Purkinje cell (primary cell): ENCODE measurements at places on chromosomes 7 and 10. TPM values are rescaled to one million over a fixed set of nuclear protein-coding genes. Genes with fewer than 3 reads are reported as not detected.

SSC4D gene
- polyA plus RNA-seq = 0.32 and 0.40 TPM in 2 replicates

C10orf143 gene
- 0.17 and 0.32 TPM in 2 replicates for polyA plus RNA-seq

ENKUR gene
- polyA plus RNA-seq = 7.7 and 8.3 TPM in 2 replicates

SLC13A1 gene
- polyA plus RNA-seq = not detected in 2 replicates

TMEM130 gene
- polyA plus RNA-seq = 37.0 and 74.7 TPM in 2 replicates

ETV1 gene
- 19.4 and 25.4 TPM in 2 replicates for polyA plus RNA-seq

PLAC9 gene
- 2.4 TPM in 1 of 2 replicates, not detected in the other for polyA plus RNA-seq

ASZ1 gene
- polyA plus RNA-seq = not detected in 2 replicates

HECW1 gene
- 9.0 and 12.2 TPM in 2 replicates for polyA plus RNA-seq

EN2 gene
- polyA plus RNA-seq = 6.1 and 9.4 TPM in 2 replicates

ACTL6B gene
- 15.7 and 21.5 TPM in 2 replicates for polyA plus RNA-seq

ASB10 gene
- not detected in 2 replicates for polyA plus RNA-seq

MEPCE gene
- 7.8 and 8.8 TPM in 2 replicates for polyA plus RNA-seq

VPS41 gene
- 278 and 336 TPM in 2 replicates for polyA plus RNA-seq

GIMAP4 gene
- 0.19 TPM in 1 of 2 replicates, not detected in the other for polyA plus RNA-seq

ARF5 gene
- polyA plus RNA-seq = 61.3 and 79.5 TPM in 2 replicates

CFAP46 gene
- 2.4 TPM in 1 of 2 replicates, not detected in the other for polyA plus RNA-seq

NPC1L1 gene
- not detected in 2 replicates for polyA plus RNA-seq

STMP1 gene
- 42.5 and 50.5 TPM in 2 replicates for polyA plus RNA-seq

ZNF680 gene
- polyA plus RNA-seq = 25.8 and 32.1 TPM in 2 replicates

FAM25C gene
- polyA plus RNA-seq = not detected in 2 replicates

RHOBTB1 gene
- polyA plus RNA-seq = 1.6 and 2.5 TPM in 2 replicates

HOXA6 gene
- polyA plus RNA-seq = not detected in 2 replicates

SEC61G gene
- 461 and 470 TPM in 2 replicates for polyA plus RNA-seq

CYP2C9 gene
- polyA plus RNA-seq = 0.66 and 2.0 TPM in 2 replicates

FXYD4 gene
- polyA plus RNA-seq = not detected in 2 replicates

GNAI1 gene
- 250 and 276 TPM in 2 replicates for polyA plus RNA-seq

PHKG1 gene
- 4.0 and 4.3 TPM in 2 replicates for polyA plus RNA-seq

FRMD4A gene
- polyA plus RNA-seq = 7.4 and 13.5 TPM in 2 replicates

LIPJ gene
- polyA plus RNA-seq = not detected in 2 replicates

PRSS1 gene
- not detected in 2 replicates for polyA plus RNA-seq

IDE gene
- 7.7 and 10.5 TPM in 2 replicates for polyA plus RNA-seq

HPS6 gene
- polyA plus RNA-seq = 2.3 and 3.2 TPM in 2 replicates

IL6 gene
- not detected in 2 replicates for polyA plus RNA-seq

SUMF2 gene
- polyA plus RNA-seq = 40.1 and 48.1 TPM in 2 replicates

SHTN1 gene
- polyA plus RNA-seq = 55.0 and 70.4 TPM in 2 replicates

CYP26A1 gene
- 0.73 and 3.0 TPM in 2 replicates for polyA plus RNA-seq

CALML3 gene
- 0.08 and 0.17 TPM in 2 replicates for polyA plus RNA-seq

NODAL gene
- 0.99 TPM in 1 of 2 replicates, not detected in the other for polyA plus RNA-seq

MOSPD3 gene
- polyA plus RNA-seq = 0.34 and 2.2 TPM in 2 replicates

FAM221A gene
- polyA plus RNA-seq = 44.1 and 56.9 TPM in 2 replicates

PRR15 gene
- polyA plus RNA-seq = not detected in 2 replicates

AMPH gene
- 24.0 and 32.8 TPM in 2 replicates for polyA plus RNA-seq

STOX1 gene
- 5.8 and 9.3 TPM in 2 replicates for polyA plus RNA-seq

AKR1C2 gene
- 14.1 and 29.0 TPM in 2 replicates for polyA plus RNA-seq

ABCB4 gene
- not detected in 2 replicates for polyA plus RNA-seq

SEMA3D gene
- polyA plus RNA-seq = 0.20 and 0.98 TPM in 2 replicates

TWIST1 gene
- polyA plus RNA-seq = not detected in 2 replicates

MSRB2 gene
- polyA plus RNA-seq = 32.7 and 68.6 TPM in 2 replicates

GHRHR gene
- not detected in 2 replicates for polyA plus RNA-seq

ATP6V0A4 gene
- polyA plus RNA-seq = not detected in 2 replicates

CCDC172 gene
- polyA plus RNA-seq = not detected in 2 replicates

ERVW-1 gene
- polyA plus RNA-seq = 1.5 TPM in 1 of 2 replicates, not detected in the other

GIMAP8 gene
- polyA plus RNA-seq = 0.38 TPM in 1 of 2 replicates, not detected in the other

CALN1 gene
- 3.0 and 3.5 TPM in 2 replicates for polyA plus RNA-seq
